Urothelium cell line (cell line): ENCODE measurements at places on chromosomes 4 and X.

- DNase-seq = no peak
These were observed 214.6 kb downstream of the PALLD start for GRCh38 chr4:168711197-168712140.

GRCh38 chrX:131854581-131854980 lies 168.5 kb upstream of the STK26 start:
- no peak for DNase-seq

- DNase-seq = no peak
These were observed 41.0 kb upstream of the UGT2B17 start for GRCh38 chr4:68617003-68617698.

- peak; percentile 37 for DNase-seq
These were observed 91.1 kb upstream of the VEGFC start for GRCh38 chr4:176883681-176884418.

DNA sequence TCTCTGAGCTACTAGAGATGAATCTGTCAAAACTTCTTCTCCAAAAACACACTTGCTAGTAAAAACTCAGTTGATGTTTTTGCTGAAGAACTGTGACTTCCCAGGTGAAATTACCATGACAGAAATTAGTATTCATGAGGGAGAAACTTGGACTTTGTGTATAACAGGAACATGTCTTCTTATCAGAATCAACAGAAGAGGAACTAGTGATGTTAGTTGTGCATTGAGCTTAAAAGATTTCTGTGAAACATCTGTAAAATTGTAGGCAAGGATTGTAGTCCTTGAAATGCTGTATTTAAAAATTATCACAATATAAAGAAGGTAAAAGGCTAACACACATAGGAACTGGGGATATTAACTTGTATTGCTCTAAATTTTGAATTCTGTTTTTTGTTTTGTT lies 11.3 kb downstream of the FAM241A start:
- no peak for DNase-seq

GRCh38 chr4:64305565-64306254 lies 103.5 kb downstream of the TECRL start:
- no peak for DNase-seq

GRCh38 chr4:106277140-106277675 lies 38.8 kb downstream of the TBCK start:
- no peak for DNase-seq

DNA sequence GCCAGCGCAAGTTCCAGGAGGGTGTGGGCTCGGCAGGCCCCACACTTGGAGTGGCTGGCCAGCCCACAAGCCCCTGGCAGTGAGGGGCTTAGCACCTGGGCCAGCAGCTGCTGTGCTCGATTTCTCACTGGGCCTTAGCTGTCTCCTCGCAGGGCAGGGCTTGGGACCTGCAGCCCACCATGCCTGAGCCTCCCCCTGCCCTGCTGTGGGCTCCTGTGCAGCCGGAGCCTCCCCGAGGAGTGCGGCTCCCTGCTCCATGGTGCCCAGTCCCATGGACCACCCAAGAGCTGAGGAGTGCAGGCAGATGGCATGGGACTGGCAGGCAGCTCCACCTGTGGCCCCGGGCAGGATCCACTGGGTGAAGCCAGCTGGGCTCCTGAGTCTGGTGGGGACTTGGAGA lies 139.2 kb upstream of the CXCL13 start:
- DNase-seq = no peak

- no peak for DNase-seq
These were observed 2.8 kb downstream of the ACSL1 start for GRCh38 chr4:184823014-184823413.

GRCh38 chr4:151389311-151389710 lies 19.7 kb upstream of the FHIP1A start:
- DNase-seq = no peak

GRCh38 chr4:40720916-40721315 lies 28.8 kb upstream of the NSUN7 start:
- no peak for DNase-seq

DNA sequence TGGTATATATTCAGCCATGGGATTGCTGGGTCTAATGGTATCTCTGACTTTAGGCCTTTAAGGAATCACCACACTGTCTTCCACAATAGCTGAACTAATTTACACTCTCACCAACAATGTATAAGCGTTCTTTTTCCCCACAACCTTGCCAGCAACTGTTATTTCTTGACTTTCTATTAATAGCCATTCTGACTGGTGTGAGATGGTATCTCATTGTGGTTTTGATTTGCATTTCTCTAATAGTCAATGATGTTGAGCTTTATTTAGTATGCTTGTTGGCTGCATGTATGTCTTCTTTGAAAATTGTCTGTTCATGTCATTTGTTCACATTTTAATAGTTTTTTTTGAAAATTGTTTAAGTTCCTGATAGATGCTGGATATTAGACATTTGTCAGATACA lies 235.2 kb downstream of the HEPH start:
- DNase-seq = no peak

DNA sequence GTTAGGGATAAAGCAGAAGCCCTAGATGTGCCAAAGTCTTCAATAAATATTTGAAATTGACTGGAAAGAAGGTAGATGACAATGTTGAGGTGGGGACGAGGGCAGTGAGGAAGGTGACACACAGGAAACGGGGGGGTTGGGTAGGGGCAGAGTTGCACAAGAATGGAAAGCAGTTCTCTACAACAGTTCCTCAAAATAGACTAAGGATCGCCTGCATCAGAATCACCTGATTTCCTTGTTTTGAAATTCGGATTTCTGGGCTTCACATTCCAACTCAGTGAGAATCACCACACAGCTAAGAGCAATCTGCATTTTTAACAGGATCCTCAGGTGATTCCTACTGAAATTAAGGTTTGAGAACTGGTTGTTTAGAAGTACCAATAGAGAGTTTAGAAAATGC lies 70.6 kb downstream of the ARFIP1 start:
- peak; percentile 30 for DNase-seq

GRCh38 chr4:81404294-81404693 lies 67.4 kb downstream of the RASGEF1B start:
- peak; percentile 13 for DNase-seq

GRCh38 chr4:120636120-120636630 lies 286.4 kb downstream of the PRDM5 start:
- DNase-seq = no peak
